ENCODE measurements at places on chromosomes 6 and 20. TPM values are rescaled to one million over a fixed set of nuclear protein-coding genes. Genes with fewer than 3 reads are reported as not detected.

GRCh38 chr6:12241493-12242175 is 48.5 kb upstream of the EDN1 start:
- DNase-seq = no peak

The MUC21 gene
- not detected for polyA plus RNA-seq

- DNase-seq = no peak
These were observed 734 bp downstream of the MMS22L start for GRCh38 chr6:97282238-97282725.

The NXT1 gene
- polyA plus RNA-seq = 19.2 TPM

The SLC22A16 gene
- not detected for polyA plus RNA-seq

The WFDC11 gene
- not detected for polyA plus RNA-seq

GRCh38 chr20:40319741-40320516 is 369.1 kb downstream of the MAFB start:
- DNase-seq = no peak

DNA sequence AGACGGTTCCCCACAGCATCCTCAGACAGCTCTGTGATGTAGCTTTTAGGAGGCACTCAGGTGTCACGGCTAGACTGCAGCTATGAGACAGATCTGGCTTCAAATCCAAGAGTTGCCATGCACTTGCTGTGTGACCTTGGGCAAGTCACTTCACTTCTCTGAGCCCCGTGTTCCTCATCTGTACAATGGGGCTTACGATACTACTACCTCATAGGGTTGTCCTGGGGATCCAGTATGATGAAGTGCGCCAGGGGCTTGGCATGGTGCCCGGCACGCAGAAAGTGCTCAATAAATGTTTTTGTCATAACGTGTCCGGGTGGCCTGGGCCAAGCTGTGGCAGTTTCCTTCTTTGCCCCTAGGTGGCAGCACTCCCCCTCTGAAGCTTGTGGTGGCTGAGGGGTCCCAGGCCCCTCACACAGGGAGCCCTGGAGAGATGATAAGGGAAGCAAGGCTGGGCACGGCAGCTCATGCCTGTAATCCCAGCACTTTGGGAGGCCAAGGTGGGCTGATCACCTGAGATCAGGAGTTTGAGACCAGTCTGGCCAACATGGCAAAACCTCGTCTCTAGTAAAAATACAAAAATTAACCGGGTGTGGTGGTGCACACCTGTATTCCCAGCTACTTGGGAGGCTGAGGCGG is 19.1 kb upstream of the CHMP4B start:
- DNase-seq = no peak

Data from BJ (cell line).